Activated CD4-positive, alpha-beta T cell treated with anti-CD3 and anti-CD28 coated beads, Interleukin-2, amount 50 U/mL, for 1 hour (primary cell): ENCODE measurements at places on chromosomes 13 and 19.

DNA sequence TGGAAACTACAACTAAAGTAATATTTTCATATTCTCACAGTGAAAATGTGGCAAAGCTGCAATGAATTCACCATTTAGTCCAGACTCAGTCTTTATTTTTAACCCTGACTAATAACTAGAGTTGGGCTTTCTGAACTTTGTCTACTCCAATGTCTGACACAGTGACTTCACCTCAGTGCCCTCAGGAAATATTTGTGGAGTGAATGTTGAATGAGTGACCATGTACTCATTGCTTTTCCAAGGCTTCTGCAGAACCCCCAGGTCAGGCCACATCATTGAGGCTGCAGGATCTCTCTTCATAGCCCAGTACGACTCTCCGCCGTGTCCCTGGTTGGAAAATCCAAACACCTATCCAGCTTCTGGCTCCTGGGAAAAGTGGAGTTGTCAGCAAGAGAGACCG lies 1.8 kb downstream of the ZNF175 start:
- DNase-seq: no peak

- DNase-seq: no peak
Measured at GRCh38 chr19:3265432-3265831, 41.0 kb downstream of the CELF5 start.

- DNase-seq: no peak
Measured at GRCh38 chr19:15136234-15136954, 29.2 kb downstream of the SYDE1 start.

GRCh38 chr19:14505488-14506239 lies 9.7 kb upstream of the GIPC1 start:
- DNase-seq: peak; percentile 74

DNA sequence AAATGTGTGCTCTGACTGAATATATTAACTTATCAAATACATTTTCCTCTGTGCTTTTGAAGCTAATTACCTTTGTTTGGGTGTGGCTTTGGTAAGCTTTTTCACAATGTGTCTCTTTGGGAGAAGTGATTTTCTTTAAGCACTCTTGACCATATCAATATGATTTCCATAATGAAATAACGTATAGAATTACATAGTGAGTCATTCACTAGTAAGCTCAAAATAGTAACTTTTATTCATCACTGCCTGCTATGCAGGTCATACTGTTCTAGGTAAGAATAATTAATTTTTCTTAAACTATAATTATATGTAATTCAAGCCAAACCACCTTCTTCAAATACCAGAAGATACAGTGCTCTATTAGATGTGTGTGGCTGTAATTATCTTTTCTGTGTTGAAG lies 480.7 kb downstream of the MYO16 start:
- no peak for DNase-seq

DNA sequence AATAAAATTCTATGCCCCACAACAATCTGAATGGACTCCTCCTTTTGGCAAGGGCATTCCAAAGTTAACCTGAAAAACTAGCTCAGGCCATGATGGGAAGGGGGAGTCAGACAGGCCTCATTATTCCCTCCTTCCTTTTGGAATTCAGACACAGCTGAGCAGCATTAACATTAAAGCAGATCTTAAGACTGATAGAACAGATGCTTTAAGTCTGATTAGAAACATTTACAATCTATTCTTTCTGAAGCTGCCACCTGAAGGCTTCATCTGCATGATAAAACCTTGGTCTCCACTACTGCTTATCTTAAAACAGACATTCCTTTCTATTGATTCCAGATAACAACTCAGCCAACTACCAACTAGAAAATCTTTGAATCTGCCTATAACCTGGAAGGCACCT lies 98.9 kb downstream of the UGGT2 start:
- DNase-seq: no peak

GRCh38 chr13:50887151-50887550 lies 22.4 kb upstream of the RNASEH2B start:
- no peak for DNase-seq

- DNase-seq: no peak
Measured at GRCh38 chr13:66410314-66410713, 819.8 kb downstream of the PCDH9 start.

- no peak for DNase-seq
Measured at GRCh38 chr13:50282016-50282415, 266.8 kb downstream of the KCNRG start.

GRCh38 chr13:114124921-114125320 lies 7.5 kb downstream of the RASA3 start:
- peak; percentile 63 for DNase-seq

DNA sequence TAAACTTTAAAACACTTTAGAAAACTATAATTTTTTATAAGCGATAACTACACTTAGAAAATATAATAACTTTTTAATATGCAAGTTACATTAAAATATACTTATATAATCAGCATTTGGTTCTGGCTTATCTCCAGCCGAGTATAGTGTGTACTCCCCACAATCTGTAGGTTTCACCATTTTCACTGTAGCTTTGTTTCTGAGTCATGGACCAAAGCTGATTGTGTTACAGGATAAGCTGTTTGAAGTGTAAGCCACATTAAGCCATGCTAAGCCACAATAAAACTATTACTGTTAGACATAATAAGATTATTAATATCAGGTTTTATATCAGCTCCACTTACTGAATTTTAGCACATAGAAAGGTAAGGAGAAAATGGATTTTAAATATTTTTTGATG lies 43.8 kb downstream of the CCDC122 start:
- DNase-seq: no peak

GRCh38 chr19:4500841-4501591 lies 17.3 kb downstream of the PLIN4 start:
- no peak for DNase-seq

GRCh38 chr19:4197625-4198466 lies 15.4 kb downstream of the ANKRD24 start:
- DNase-seq: no peak

GRCh38 chr19:3210347-3211017 lies 14.0 kb upstream of the CELF5 start:
- DNase-seq: peak; percentile 74

- no peak for DNase-seq
Measured at GRCh38 chr19:5407356-5407755, 47.9 kb upstream of the ZNRF4 start.

GRCh38 chr13:113816946-113817859 lies 46.7 kb downstream of the GAS6 start:
- peak; percentile 89 for DNase-seq

GRCh38 chr13:114062754-114063153 lies 69.7 kb downstream of the RASA3 start:
- DNase-seq: no peak

GRCh38 chr19:55809381-55810058 lies 22.3 kb downstream of the NLRP11 start:
- DNase-seq: peak; percentile 1

- DNase-seq: no peak
Measured at GRCh38 chr19:48868114-48868886, at the start of gene PLEKHA4. PLEKHA4 (minus strand) TSS chr19:48868617; CDS start chr19:48867620, 997 bp downstream.

DNA sequence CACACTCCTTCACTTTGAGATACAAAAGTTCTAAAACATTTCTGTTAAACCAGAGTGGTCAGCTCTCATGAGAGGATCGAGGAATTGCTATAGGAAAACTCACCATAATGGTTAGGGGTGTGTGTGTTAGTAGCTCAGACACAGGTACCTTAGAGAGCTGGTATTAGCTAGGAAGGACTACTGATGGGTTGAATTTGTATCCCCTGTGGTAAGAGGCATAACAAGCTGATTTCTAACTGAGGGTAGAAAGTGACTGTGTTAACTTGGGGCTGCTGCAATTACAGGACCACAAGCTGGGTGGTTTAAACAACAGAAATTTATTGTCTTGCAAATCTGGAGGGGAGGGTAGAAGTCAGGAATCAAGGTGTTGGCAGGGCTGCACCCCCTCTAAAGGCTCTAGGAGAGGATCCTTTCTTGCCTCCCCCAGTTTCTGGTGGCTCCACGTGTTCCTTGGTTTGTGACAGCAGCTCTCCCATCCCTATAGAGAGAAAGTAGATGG lies 17.4 kb downstream of the LEUTX start:
- DNase-seq: no peak

GRCh38 chr19:49949742-49950589 lies 11.0 kb downstream of the SIGLEC11 start:
- no peak for DNase-seq
